ENCODE measurements at places on chromosomes 13 and 19.
A peak's percentile ranks its signal among the peaks of the same experiment; 100 is the strongest.

GRCh38 chr13:27659145-27659865 lies 37.6 kb downstream of the POLR1D start:
- DNase-seq = no peak

- DNase-seq = no peak
Observed at GRCh38 chr19:18273561-18274218, 562 bp downstream of the IQCN start.

DNA sequence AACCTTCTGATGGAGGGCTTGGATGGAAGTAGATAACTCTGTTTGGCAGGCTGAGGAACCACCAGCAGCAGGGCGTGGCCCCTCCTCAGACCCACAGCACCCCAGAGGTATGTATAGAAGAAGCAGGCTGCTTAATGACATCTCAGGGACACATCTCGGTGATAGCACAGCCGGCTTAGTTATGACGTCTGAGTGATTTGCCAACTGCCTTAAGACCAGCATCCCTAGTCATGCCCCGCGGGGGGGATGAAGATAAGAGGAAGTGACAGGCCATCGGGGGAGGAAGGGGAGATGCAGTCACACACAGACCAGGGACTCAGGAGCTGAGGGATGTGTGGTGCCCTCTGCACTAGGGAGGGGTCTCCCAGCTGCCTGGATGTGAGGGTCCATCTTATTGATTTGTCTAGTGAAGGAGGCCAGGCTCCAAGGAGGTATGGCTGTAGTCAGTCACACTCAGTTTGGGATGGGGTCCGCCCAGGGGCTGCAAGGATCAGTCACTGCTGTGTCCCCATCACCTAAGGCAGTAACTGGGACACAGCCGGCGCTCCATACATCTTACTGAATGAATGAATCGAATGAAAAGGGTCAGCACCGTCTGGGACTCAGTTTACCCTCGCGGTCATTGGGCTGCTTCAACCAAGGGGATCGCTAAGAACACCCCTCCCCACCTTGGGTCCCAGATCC lies 19.2 kb upstream of the ERCC1 start:
- DNase-seq = no peak

DNA sequence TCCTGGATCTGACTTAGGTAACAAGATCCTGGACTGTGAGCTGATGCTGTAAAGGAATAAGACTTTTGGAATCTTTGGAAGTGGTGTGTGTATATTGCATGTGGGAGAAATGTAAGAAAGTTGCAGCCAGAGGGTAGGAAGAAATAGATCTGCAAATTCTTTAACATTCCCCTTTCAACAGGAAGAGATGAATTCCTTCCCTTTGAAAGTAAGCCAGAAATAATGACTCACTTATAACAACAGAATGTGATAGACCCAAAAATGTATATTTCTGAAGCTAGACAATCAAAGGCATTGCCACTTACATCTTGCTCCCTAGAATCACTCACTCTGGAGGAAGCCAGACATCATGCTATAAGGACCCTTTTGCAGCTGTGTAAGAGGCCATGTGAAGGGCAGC lies 9.8 kb upstream of the SIAH3 start:
- DNase-seq = no peak

DNA sequence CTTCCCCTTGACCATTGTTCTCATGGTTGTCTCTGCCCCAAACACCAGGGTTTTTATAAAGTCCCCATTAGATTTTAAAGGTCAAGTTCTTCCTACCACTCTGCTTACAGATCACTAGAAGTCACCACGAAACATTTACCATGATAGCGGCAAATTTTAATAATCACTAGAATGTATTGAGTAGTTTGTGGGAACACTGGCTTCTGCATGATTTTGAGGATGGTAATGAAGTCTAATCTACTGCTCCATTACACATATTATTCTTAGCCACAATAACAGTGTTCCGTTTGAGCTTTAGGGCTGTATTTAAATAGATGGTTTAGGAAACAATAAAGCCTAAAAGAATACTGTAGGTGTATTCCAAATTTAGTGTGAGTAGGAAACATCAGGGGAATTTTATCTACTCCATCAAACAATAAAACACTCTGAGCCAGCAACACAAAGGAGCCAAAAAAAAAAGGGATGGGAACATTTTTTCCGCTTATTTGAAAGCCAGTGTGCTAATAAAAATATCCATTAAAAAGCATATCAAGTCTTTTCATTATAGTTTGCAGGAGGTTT lies 49.7 kb downstream of the KLF12 start:
- DNase-seq = no peak

GRCh38 chr13:98251708-98252107 lies 74.6 kb upstream of the RNF113B start:
- no peak for DNase-seq

GRCh38 chr13:51292000-51292565 lies 47.4 kb upstream of the SERPINE3 start:
- DNase-seq = no peak

- DNase-seq = no peak
Observed at GRCh38 chr13:79457390-79457789, 23.6 kb upstream of the NDFIP2 start.

DNA sequence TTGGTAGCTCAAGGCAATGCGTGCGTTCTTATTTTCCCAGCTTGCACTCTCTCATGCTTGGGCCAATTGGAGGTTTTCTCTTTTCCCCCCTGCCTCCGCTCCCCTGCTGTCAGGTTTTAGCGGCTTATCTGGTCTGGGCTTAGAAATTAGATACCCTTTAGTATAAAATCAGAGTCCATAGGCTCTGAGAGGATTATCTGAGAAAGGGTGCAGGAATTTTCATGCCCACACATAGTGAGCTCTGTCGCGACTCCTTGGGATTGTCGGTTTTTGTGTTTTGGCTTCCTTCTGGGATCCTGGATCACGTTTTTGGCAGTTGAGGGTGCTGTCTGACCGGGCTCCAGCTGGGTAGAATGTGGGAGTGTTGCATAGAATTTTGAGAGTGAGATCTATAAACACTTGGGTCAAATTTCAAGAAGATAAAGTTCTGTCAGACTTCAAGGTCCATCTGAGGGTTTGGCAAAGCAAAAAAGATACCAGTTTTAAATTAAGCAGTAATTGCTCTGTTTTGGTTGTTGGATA lies 12.4 kb downstream of the CHAF1A start:
- no peak for DNase-seq

- DNase-seq = no peak
Observed at GRCh38 chr19:45150751-45151281, 10.0 kb downstream of the NKPD1 start.

DNA sequence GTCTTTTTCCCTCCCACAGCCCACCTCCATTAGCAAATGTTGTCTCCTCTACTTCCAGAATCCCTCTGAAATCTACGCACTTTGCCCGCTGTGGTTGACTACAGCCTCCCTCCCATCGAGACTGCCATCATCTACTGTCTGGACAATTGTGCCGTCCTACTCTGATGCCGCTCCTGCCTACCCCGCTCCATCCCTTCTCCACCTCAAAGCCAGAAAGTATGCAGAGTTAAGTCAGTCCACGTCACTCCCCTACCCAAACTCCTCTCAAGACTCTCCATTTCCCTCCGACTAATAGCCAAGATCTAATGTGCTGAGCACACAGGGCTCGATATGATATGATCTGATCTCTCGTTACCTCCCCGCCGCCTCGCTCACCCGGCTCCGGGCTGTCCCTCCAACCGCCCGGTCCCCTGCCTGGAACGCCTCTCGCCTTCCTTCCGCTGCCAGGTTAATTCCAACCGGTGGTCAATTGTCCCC lies 556 bp downstream of the CACTIN start:
- no peak for DNase-seq

GRCh38 chr19:51367255-51367564 lies 1.0 kb upstream of the ETFB start:
- no peak for DNase-seq

GRCh38 chr13:29706923-29707322 lies 111.4 kb upstream of the SLC7A1 start:
- DNase-seq = no peak

- peak; percentile 85 for DNase-seq
Observed at GRCh38 chr13:100392709-100393630, 195.6 kb downstream of the GGACT start.

DNA sequence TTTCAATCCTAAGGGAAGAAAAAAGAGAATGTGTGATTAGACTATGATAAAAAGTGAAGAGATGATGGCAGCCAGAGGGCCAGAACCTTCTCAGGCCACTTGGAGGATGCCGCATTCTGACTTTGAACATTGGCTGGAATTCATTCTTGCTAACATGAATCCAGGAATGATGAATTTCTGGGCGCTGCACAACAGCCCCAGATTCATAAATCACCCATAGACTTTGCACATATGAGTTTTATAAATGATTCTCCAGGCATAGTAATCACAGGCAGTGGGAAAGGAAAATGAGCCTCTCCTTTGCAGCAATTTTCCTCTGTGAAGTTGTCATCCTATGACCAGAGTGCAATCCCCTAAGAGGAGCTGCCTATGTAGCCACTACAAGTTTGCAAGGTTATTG lies 555.4 kb downstream of the KCTD12 start:
- no peak for DNase-seq

DNA sequence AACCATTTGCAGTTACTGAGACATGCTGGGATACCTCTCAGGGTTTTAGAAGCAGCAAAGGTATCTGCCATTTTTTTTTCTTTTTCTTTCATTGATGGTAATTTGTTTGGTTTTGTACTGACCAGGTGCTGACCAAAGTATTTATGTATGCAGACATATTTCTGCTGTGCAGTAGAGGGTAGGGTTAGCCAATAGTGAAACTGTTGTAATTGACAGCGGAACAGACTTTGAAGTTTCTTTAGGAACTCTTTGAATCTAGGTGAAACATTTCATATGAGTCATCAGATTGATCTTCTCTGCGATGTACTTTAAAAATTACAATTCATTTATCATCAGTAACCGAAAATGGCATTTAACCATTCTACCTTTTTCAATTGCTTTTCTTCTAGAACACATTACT lies 63.0 kb downstream of the ITGBL1 start:
- no peak for DNase-seq

DNA sequence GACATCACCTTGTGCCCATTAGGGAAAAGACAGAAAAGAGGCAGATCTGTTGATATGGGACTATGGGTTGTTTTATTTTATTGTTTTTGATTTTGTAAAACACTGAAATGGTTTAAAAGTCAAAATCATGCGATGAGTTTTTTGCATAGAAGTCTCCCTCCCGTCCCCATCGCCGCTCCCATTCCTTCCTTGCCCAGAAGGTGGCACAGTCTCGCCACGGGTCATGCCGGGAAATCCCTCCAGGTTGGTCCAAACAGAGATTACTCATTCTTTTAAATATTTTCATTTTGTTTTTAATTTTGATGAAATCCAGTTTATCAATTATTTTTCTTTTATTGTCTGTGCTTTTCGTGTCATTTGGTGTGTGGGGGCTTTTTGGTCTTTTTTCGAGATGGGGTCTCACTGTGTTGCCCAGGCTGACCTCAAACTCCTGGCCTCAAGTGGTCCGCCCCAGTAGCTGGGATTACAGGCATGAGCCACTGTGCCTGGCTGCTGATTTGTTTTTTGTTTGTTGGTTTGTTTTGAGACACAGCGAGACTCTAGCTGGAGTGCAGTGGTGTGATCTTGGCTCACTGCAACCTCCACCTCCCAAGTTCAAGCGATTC lies 9.2 kb downstream of the PGPEP1 start:
- no peak for DNase-seq

DNA sequence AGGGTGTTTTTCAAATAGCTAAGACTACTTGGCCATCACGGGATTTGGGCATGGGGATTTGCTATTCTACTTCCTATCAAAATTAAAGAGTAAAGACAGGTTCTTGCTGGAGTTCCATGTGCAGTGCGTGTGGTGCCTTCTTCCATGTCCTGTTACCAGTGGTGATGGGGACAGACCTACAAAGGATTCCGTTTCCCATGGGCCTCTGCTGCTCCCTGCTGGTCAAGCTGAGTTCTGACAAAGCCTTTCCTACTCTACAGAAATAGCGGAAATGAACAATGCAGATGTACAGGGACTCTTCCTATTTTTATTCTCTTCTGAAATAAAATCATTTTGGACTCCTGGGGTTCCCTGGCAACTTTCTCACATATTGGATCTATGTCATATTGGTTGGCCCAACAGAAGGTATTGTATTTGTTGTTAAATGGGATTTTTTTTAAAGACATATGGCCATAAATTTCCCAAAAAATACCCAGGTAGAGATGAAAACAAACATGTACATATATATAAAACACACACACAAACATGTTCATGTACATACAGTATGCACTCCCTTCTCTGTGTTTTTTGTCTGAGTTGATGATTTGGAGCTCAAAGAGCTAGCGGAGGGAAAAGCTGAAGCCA lies 90.5 kb upstream of the SLC15A1 start:
- DNase-seq = no peak

DNA sequence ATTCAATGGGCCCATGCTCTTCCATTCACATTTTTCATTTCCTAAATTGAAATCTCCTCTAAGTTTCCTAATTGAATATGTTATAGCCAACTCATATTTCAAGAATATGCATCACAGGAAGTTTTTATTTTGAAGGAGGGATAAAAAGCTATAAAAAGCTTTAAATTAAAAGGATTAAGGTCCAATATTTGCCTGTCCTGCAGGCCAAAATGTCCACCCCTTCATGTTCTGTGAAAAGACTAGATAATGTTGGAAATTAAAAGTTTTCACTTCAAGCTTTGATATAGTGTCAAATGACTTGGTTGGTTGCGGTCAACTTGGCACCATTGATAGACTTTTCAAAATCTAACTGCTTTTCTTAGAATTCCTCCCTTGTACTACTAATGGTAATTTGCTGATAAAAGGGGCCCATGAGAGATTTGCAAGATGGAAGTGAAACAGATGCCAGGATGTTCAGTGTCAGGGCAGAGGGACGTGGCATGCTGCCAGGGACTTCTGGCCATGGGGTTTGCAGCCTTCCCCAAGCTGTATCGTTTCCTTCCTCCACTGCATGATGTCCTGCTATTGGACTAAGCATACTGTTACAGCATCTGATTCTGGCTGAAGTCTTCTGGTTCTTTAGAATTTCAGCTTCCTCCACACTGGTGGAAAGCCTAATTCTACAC lies 547.3 kb upstream of the MIR17HG start:
- no peak for DNase-seq

GRCh38 chr19:50328873-50329145 lies 368 bp downstream of the KCNC3 start:
- DNase-seq = no peak

DNA sequence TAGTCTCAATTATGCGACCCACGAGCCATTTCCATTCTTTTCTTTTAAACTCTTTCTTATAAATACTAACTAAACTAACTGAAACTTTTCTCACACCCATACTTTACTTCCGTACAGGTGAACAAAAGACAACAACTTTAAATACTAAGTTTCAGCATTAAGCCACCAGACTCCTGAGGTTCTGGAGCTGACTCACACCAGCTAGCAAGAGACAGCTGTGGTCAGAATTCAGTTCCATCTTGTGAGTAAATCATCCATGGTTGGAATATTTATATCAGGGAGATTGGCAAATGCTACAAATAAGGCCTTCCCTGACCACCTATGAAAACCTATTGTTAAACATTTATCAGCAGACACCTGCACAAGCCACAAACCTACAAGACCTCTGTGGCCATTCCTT lies 897.0 kb downstream of the EFNB2 start:
- DNase-seq = no peak

- DNase-seq = no peak
Observed at GRCh38 chr13:66553391-66553790, 676.7 kb downstream of the PCDH9 start.
